ENCODE measurements at places on chromosomes 6 and 20.

DNA sequence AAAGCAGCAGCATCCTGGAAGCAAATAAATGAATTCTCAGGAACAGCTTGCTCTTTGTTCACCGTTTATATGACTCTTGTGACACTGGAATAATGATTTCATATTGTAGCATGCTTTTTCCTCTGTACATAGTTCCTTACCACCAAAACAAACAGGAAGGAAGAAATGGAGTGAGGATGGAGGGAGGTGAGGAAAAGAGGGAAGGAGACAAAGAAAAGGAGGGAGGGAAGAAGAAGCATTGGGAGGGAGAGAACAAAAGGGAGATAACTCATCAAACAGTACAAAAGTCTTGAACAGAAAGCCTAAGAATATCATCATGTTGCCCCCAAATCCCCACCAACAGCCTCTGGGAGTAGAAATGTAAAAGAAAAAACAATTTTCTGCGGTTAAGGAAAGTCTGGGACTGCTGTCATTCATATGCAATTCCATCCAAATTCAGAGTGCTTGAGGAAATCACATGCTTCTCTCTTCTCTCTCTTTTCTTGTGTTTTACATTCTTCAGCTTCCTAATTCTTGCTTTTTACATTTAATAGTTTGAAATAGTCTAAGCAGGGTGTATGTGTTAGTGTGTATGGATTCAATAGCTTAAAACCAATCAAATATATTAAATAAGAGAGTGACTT, 81.5 kb downstream of the EPHA7 start:
- no peak for DNase-seq

GRCh38 chr6:121305957-121306607, 28.2 kb downstream of the TBC1D32 start:
- no peak for DNase-seq

DNA sequence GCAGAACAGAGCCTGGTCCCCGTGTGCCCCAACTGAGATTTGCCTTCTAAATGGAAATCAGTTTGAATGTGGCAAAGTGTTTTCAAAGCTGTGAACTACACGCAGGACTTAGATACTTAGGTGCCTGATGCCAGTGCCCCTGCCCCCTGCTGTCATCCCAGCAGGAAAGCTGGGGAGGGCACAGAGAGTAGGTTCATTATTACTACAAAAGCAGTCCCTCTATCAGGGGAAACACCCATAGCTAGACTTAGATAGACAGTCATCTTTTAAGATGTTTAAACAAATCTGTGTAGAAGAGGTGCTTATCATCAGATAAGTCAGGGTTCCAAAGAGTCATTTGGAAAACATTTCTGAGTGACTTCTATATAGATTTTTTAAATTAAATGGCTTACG, 155.0 kb upstream of the SNX9 start:
- DNase-seq, result no peak

- DNase-seq, result no peak
These were observed 27.9 kb upstream of the POPDC3 start for GRCh38 chr6:105207524-105208269.

- DNase-seq, result no peak
These were observed 176.4 kb downstream of the SOX4 start for GRCh38 chr6:21769968-21770367.
